Effector memory CD4-positive, alpha-beta T cell (primary cell): ENCODE measurements at places on chromosomes 2 and 18.

DNA sequence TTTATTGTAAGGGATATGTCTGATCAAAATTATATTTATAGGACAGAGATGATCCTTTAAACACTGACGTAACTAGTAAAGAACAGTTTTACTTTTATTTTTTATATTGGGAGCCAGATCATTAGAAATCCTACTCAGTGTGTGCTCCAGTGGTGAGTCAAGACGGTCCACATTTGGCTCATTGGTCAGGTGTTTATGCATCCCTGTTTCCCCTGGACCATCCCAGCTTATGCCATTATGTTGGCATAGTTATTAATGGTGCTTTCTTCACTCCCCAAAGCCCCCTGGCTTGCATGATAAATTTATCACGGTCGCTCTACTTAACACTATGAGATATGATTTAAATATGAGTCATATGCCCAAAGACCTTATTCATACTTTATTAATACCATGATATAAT is 293.4 kb downstream of the XIRP2 start:
- DNase-seq = no peak

- DNase-seq = no peak
Observed at GRCh38 chr18:13676471-13676870, 49.9 kb downstream of the FAM210A start.

DNA sequence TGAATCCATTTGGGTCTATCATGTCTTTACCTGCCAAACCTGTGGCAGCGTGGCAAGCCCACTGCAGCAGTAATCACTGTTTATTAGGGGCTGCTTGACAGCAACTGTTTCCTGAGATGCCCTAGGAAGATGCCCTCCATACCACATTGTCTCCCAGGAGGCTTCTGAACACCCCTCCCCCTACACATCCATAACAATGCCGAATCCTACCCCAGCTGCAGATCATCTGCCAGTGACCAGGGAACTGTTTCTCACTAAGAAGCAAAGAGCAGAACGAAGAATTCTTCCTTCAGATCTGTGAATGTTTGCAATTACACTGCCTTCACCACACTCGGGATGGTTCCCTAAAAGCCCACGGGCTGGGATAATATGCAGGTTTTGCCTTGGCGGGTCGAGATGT is 127.8 kb downstream of the VIT start:
- DNase-seq = no peak

DNA sequence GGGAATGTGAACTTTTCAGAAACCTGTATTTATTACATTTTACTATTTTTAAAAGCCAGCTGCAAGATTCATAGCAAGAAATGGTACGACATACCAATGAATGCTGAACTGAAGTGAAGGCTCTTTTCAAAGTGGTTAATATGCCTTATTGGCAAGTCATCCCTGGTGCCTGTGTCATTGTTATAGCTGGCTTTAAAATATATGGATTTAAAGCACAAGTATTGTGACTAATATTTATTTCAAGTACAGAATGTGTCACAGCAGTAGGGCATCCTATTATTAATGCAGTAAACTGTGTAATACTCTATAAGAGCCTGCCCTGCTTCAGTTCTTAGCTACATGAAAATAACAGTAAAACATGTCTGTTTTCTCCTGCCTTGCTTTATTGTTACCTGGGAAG is 10.8 kb downstream of the TSHZ1 start:
- DNase-seq = no peak

DNA sequence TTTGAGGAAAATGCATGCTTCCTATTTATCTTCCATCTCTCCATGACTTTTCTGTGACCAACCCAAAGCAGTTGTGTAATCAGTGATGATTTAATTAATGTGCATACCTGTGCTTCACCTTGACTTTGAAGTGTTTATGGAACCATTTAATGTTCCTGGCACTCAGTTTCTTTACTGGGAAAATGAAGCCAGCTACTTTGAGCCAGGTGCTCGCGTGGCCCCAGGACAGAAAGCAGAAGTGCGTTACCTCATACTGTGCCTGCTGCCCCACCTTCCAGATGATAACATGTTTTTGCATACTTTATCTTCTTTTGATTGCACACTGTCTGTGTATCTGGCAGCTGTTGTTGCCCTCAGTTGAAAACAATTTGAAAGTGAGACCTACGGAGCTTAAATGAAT is 61.3 kb downstream of the PMAIP1 start:
- DNase-seq = no peak

- DNase-seq = no peak
Observed at GRCh38 chr2:195543902-195544894, 112.8 kb upstream of the SLC39A10 start.

DNA sequence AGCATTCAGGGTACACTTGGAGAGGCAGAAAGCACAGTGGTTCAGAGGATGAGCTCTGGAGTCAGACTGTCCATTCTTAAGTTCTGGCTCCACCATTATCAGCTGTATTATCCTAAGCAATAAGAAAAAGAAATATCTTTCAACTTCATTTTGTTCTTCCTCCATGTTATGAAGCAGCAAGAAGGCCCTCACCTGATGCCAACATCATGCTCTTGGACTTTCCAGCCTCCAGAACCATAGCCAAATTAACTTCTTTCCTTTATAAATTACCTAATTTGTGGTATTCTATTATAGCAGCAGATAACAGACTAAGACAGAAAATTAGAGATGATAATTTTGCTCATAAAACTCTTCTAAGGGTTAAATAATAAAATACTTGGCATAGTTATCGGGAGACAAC is 137.1 kb downstream of the RBMS1 start:
- no peak for DNase-seq

DNA sequence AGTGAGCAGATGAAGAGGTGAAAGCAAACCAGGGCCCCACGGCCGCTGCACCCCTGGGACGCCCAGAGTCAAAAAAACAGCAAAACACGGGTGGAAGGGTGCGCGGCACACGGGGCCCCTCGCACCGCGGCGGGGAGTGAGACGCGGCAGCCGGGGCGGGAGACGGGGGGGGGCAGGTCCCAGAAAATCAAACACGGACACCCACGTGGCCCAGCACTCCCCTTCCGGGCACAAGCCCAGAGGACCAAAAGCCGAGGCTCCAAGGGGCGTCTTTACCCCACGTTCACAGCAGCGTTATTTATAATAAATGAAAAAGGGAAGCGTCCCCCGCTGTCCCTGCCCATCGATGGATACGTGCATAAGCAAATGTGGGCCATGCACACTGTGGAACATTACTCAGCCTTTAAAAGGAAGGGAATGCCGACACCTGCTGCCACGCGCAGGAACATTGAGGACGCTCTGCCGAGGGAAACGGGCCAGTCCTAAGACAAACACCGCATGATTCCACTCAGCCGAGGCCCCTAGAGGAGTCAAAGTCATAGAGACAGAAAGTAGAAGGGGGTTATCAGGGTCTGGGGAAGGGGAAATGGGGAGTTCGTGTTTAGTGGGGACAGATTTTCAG is 677 bp upstream of the COPS9 start:
- DNase-seq = no peak

DNA sequence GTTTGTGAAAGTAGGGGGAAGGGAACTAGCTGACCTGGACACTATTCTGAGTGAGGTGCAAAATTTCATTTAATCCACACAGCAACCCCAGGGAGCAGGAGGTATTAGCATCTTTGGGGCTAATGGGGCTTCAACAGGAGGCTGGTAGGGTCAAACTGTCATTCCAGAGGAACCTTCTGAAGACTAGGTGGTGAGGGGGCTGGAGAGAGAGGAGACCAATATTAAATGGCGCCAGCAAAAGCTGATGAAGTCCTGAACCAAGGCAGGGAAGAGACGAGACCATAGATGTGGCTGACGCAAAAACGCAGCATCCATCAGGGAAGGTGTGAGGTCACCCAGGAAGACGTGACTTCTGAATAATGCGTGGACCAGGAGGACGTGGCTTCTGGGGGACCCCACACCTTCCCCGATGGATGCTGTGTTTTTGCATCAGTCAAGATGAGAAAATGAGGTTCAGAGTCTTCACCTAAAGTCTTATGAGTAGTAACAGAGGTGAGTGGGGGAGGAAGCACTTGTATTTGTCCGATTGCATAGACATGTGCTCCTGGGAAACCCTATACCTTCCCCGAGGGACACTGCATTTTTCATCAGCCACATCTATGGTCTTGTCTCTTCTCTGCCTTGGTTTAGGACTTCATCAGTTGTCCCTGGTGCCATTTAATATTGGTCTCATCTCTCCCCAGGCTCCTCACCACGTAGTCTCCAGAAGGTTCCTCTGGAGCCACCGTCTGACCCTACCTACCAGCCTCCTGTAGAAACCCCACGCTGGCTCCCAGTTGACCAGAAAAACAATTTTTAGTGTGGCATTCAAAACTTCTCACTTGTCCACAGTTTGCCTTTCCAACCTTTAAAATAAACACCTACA is 188.6 kb downstream of the MYCN start:
- no peak for DNase-seq

DNA sequence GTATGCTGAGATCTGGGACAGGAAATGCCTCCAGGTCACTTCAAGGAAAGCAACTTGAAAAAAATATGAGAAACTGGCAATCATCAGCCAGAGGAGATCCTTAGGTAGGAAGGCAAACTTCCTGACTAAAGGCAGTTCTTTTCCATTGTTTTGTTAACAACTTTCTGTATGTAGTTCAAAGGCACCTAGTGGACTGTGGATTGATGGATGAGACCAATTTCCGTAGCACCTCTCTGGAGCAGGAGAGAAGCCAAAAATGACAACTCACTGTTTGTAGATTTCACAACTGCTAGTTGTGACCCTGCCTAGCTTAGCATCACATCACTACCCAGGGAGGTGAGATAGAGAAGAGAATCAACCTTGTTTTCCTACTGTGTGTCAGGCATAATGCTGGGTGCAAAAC is 21.8 kb upstream of the NOSTRIN start:
- no peak for DNase-seq

DNA sequence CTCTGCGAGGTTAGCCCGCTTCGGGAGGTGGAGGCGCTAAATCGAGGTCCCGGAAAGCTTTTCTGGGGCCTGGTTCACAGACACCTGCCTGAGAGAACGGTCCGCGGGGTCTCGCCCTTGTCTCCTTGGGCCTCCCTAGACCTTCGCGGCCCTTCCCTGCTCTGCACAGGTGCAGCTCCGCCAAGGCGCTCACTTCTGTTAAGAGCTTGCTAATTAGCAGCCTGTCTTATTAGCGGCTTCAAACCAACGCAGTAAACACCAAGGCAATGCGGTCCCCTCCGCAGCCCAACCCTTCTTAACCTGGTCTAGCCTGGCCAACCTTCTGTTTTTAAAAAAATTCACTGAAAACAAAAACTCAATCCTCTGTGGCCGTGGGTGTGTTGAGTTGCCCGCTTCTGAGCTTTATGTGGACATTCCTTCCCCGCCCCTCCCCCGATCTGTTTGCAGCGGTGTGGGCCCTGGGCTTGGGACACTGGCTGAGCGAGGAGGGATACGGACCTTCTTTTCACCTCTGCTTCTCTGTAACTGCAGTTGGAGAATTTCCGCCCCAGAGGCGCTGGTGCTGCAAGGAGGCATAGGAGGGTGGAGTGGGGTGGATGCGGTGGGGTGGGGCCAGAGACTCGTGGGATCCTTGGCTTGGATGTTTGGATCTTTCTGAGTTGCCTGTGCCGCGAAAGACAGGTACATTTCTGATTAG is 3.4 kb upstream of the HOXD4 start:
- DNase-seq = no peak

GRCh38 chr2:171402906-171403580 is 30.7 kb downstream of the METTL8 start:
- DNase-seq = no peak

- no peak for DNase-seq
Observed at GRCh38 chr18:61797696-61798590, 94.9 kb downstream of the RNF152 start.

- DNase-seq = no peak
Observed at GRCh38 chr2:30503007-30503694, 56.1 kb downstream of the LCLAT1 start.

GRCh38 chr18:9647496-9648323 is 33.4 kb upstream of the PPP4R1 start:
- DNase-seq = no peak

- no peak for DNase-seq
Observed at GRCh38 chr2:38590053-38590452, 12.7 kb downstream of the HNRNPLL start.

- no peak for DNase-seq
Observed at GRCh38 chr2:120599072-120599471, 136.6 kb upstream of the GLI2 start.

DNA sequence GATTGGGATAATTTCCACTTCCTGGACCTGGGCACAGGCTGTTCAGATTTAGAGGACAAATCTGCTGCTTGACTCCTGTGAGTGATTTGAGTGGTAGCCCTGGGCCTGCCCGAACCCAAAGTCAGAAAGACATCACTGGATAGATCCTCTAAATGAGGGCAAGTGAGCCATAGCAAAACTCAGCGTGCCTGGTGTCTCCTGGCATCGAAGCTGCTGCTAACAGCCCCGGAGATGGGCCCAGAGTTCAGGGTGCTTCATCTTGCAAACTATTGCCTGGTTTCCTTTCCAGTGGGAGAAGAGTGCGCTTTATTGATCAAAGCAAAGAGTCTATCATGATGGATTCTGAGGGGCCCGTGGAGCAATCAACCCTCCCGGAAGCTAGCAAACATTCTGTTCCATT is 153.1 kb upstream of the KLHL29 start:
- no peak for DNase-seq

- DNase-seq = peak; percentile 19
Observed at GRCh38 chr2:230905448-230906421, 19.3 kb downstream of the GPR55 start.

GRCh38 chr2:189083106-189083505 is 96.5 kb downstream of the COL5A2 start:
- DNase-seq = no peak

DNA sequence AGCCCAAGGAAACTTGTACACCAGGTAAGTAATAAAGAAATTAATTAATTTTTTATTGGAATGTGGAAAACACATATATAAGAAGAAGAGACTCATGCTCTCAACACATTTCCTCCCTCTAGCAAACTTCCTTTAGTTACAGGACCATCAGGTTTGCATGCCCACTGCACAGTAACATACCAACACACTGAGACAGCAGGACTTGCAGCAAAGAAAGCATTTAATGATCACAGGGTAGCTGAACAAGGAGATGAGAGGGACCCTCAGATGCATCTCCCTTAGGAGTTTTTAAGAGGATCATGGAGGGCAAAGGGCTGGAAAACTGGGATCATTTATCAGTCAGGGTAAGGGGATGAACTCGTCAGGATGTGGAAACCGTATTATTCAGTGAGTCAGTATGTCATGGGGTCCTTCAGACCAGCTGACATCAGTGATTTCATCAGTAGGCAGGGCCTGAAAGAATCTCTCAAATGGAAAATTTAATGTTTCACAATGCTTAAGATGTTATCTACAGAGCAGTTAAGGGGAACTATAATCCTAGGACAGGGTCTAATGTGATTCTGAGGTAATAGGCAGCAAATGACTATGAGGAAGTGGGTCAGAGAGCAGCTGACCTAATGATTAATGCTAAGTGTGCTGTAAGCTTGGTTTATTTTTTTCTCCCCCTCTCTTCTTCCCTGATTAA is 193.8 kb upstream of the RND3 start:
- no peak for DNase-seq
